CD8-positive, alpha-beta T cell (primary cell): ENCODE measurements at places on chromosomes 6 and 20.

- no peak for DNase-seq
Observed at GRCh38 chr20:36528875-36529417, 12.4 kb upstream of the MYL9 start.

DNA sequence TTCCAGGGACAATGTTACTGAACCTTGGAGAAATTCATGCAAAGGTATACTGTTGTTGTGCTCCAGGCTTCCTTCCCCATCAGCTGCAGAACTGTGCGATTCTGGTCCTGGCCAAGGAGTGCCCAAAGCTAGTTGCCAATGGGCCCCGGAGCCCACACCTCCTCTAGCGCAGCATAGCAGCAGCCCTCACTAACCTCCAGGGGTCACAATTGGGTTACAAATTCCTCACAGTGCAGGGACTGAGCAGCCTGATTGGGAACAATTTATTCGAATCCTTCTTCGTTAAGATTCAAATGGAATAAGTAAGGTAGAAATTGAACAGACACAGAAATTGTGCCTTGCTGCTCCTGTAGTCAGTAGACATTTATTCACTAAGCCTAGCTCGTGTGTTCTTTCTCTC is 284.9 kb downstream of the PRKN start:
- no peak for DNase-seq

- no peak for DNase-seq
Observed at GRCh38 chr6:124123617-124124209, 320.0 kb downstream of the NKAIN2 start.

DNA sequence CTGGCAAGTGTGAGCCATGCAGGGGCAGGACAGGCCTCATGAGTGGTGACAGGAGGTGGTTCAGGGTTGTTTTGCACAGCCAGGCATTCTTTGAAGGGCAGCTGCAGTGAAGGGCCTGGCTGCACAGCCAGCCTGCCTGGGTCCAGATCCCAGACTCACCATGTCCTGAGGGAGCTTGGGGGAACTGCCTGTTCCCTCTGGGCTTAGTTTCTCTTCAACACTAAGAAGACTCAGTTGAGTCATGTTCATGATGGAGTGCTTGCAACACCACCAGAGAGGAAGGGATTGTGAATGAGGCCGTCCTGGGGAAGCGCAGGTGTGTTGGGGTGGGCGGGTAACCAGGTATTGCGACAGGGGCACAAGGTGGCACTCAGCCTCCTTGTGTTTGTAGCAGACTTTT is 102.4 kb downstream of the CDH26 start:
- DNase-seq: no peak

GRCh38 chr6:136764517-136764993 is 27.7 kb downstream of the MAP3K5 start:
- peak; percentile 66 for DNase-seq
